Uterus (tissue), 4 donors: ENCODE measurements at places on chromosomes 3 and 15.

GRCh38 chr3:22262386-22262785 lies 511.4 kb upstream of the ZNF385D start:
- no peak for DNase-seq

- no peak for DNase-seq
Measured at GRCh38 chr3:112930771-112931170, 44.1 kb downstream of the CD200R1 start.

- DNase-seq = no peak
Measured at GRCh38 chr3:71511037-71511436, 72.5 kb downstream of the FOXP1 start.

DNA sequence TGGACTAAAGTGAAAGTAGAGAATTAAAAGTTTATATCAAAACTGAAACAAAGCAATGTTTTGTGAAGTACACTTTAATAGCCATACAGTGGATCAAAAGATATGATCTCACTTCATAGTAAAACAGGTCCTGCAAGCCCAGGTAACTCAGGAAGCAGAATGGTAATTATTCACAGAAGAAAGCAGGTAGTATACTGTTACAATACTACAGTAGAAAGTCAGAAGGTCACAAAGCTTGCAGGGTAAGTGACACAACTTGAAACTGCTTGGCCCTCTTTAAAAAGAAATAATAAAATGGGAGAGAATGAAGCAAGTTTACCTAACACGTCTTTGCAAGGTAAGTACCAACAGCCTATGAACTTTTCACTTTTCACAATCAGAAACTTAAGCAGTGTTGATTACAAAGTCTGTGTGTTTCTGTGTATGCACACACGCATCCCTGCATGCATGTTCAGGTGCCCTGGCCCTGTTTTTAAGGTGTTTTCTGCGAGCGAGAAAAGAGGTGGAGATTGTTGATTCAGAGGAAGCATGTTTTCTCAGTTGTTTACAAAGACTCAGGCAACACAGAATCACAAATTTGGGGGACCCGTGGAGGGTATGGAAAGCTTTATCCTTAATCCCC lies at the start of gene NAALADL2:
Gene NAALADL2, plus strand, starts transcription at position 221 of the 622 bp plus-strand sequence.
- DNase-seq = no peak

- no peak for DNase-seq
Measured at GRCh38 chr3:169148448-169149348, 514.8 kb downstream of the MECOM start.
